Occipital lobe (tissue), 3 donors: ENCODE measurements at places on chromosomes 13 and 19.

DNA sequence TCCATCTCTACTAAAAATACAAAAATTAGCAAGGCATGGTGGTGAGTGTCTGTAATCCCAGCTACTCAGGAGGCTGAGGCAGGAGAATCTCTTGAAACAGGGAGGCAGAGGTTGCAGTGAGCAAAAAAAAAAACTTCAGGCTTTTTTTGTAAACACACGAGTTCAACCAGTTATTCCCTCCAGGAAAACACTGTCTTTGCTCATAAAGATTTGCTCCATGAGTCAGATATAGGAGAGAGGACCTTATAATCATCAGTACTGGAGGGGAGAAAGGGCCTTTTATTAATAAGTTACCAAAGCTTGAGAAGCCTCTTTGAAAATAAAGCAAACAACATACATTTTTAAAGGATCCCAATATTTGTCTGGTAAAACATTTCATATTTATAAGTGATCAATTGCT, 110.7 kb downstream of the EFNB2 start:
- DNase-seq = no peak

- no peak for DNase-seq
These were observed 2.4 kb downstream of the NR2F6 start for GRCh38 chr19:17243211-17243829.

GRCh38 chr13:99995104-99995588, 13.6 kb downstream of the ZIC2 start:
- no peak for DNase-seq

GRCh38 chr13:106464076-106464475, 71.4 kb downstream of the EFNB2 start:
- DNase-seq = no peak

DNA sequence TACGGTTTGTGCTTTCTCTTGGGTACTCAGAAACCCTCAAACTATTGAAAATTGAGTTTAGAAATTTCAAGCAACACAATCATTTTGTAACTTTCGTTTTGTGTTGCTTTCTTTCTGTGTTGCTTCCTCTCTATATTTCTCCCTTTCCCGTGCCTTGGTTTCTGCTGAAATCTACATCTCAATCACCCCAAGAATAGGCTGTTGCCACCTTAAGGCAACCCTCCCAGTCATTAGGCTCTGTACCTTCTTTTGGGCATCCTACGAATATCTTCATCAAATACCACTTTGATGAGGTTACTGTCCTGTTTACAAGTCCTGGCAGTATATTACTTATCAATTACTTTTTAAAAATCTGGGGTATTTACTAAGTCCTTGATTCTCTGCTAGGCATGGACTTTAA, 621.6 kb downstream of the GPC6 start:
- DNase-seq = no peak

DNA sequence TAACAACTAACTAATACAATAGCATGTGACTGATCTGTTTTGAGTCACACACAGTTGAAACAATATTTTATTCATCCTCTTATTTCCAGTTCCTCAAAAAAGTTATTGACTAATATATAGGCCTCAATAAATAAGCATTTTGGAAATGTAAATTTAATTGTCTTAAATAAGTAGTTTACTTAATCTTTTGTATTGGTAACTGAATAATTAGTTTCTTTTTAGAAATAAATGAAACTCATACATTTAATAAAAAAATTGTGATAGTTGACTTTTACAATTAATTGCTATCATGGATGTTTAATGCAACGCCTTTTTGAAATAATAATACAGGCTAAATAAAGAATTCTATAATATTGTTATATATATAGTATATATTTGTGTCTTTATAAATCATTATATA, 500.8 kb upstream of the PCDH20 start:
- no peak for DNase-seq

DNA sequence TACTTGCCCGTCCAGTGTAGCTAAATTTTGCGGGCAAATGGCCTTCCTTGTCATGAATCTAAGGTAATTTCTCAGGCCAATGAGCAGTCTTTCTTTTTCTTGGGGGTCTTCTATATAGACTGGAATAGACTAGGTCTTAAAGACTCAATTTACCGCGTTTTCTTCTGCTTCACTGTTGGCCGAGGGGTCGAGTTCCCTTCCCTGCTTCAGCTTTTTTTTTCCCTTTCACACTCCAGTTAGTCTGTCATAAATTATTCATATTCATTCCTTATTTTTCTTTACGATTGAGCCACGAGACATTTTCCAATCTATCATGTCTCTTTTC, 276 bp downstream of the ALG11 start:
- no peak for DNase-seq

GRCh38 chr13:98237331-98237730, 60.3 kb upstream of the RNF113B start:
- DNase-seq = no peak

- DNase-seq = no peak
These were observed 148.7 kb downstream of the ZNF536 start for GRCh38 chr19:30520735-30521479.

DNA sequence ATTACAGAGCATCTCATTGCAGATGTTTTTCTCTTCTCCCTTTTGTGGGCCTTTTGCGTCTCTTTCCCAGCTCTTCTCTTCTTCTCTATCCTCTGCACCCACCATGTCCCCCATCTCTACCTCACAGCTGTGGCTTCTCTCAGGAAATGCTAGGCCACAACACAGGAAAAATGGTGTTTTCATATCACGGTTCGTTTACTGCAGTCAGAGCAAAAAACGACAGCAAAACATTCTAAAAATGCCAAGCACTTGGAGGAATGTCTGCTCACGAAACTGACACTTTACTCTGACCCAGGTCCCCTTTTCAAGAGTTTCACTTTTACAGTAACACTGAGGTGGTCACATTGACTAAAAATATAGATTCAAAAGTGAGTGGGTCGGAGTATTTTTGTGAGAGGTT, 152.2 kb downstream of the DCT start:
- DNase-seq = no peak

DNA sequence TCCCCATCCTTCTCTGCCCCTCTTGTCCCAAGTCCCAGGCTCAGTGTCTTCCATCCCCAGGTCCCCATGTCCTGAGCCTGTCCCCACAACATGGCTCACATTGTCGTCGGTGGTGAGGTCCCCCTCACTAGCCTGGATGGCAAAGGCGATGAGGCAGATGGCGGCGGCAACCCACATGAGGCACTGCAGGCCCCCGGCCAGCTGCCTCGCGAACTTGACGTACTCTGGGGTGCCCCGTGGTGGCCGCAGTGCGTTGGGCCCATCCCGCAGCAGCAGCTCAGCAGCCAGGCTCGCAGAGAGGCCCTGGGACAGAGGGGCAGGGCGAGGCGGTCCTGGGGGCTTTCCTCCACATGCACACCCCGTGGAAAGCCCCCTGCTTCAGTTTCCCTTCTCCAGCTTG, 1.1 kb downstream of the ATP4A start:
- no peak for DNase-seq

- no peak for DNase-seq
These were observed 220.9 kb downstream of the RGCC start for GRCh38 chr13:41678249-41678648.

- DNase-seq = no peak
These were observed 13.4 kb upstream of the MTRF1 start for GRCh38 chr13:41276824-41277223.

- no peak for DNase-seq
These were observed at the start of gene LPAR2 for GRCh38 chr19:19627621-19628500. LPAR2 (minus strand) TSS chr19:19628220; CDS start chr19:19627275, 945 bp downstream.

GRCh38 chr13:43353631-43354030, 330.2 kb downstream of the DNAJC15 start:
- DNase-seq = no peak

- DNase-seq = no peak
These were observed 5.6 kb downstream of the ARGLU1 start for GRCh38 chr13:106562301-106562700.

DNA sequence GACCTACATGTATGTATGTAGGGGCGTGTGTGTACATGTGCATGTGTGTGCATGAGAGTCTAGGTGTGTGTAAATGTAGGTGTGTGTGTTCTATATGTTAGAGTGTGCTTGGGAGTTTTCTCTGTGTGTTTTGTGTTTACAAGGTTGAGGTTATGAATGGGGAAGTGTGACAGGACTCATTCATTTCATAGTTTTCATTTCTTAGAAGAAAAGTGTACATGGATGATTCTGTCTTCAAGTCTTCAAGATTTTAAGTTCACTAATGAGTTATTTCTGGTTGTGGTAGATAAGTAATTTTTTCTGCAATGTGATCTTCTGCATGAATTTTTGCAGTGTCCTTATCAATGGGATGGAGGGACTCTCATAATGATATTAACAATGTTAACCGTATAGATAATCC, 118.2 kb upstream of the SLC10A2 start:
- no peak for DNase-seq

- DNase-seq = no peak
These were observed 102.4 kb downstream of the ZNF486 start for GRCh38 chr19:20269461-20269860.

GRCh38 chr13:59885076-59885475, 278.7 kb downstream of the DIAPH3 start:
- DNase-seq = no peak

DNA sequence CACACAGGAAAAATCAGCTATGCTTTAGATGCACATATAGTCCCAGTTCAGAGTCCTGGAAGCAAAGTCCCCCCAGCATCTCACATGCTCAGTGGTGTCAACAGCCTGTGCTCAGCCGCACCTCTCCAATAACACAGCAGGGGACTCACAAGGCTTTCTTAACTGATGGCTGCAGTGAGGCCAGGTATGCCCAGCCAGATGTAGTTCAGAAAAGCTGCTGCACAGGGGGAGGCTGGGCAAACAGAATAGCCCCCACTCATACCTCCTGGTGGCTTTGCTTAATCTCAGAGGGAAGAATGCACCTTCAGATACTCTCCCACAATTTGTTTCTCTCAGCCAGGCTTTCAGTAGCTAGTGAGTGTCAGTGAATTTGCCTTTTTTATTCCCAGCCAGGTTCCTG, 33.4 kb downstream of the FAM124A start:
- no peak for DNase-seq

DNA sequence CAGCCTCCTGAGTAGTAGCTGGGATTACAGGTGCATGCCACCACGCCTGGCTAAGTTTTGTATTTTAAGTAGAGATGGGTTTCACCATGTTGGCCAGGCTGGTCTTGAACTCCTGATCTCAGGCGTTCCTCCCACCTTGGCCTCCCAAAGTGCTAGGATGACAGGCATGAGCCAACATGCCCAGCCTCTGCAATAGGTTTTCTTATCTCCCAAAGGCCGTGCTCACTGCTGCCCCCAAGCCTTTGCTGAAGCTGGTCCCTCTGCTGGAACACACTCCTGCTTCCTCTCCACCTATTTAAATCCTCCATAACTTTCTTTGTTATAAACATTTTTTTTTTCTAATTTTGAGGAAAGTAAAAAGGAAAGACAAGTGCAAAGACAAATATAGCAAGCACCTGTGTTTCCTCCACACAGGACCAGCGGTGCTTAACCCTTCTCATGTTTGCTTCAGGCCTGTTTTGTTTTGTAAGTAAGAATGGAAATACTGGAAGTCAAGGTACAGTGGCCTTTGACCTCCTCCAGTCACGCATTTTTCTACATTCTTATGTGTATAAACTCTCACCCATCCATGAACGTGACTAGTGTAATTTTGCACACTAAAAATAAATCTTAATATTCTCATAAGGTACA, 14.5 kb upstream of the TNFAIP8L1 start:
- no peak for DNase-seq

GRCh38 chr13:80342471-80343371, 1.8 kb upstream of the SPRY2 start:
- DNase-seq = peak; percentile 77

- DNase-seq = no peak
These were observed 6.3 kb downstream of the GPR180 start for GRCh38 chr13:94607939-94608338.

DNA sequence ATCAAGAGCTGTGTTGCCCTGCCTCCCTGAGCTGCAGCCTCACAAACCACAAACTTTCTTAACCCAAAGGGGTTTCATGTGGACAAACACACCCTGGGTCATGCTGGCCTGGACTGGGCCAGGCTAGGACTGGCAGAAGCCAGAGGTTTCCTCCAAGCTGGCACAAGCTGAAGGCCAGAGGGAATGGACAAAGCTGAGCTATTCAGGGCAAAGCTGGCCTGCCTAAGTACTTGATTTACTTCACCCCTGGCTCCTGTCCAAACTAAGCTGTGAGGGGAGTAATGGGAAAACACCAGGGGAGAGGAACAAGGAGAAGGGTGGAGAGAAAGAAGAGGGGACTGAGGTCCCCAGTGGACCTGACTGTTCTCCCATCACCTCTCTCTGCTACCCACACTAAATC, 6.2 kb downstream of the CPAMD8 start:
- no peak for DNase-seq

GRCh38 chr19:14683439-14683838, 6.4 kb upstream of the ZNF333 start:
- no peak for DNase-seq

DNA sequence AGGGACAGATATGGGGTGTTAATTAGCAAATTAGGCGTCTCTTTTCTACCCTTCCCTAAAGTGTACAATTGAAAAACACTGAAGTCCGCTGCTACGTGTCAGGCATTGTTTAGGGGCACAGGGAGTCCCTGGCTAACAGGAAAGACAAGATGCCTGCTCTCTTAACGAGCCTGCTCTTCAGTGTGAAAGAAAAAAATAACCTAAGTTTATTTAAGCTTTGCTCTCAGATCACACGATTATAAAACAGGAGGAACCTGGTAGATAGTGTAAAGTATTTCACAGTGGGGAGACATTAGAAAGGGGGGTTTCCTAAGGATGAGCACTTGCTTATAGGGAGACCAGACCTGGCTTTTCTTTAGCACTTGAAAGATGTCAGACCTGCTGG, 38.7 kb downstream of the IGFL2 start:
- no peak for DNase-seq

DNA sequence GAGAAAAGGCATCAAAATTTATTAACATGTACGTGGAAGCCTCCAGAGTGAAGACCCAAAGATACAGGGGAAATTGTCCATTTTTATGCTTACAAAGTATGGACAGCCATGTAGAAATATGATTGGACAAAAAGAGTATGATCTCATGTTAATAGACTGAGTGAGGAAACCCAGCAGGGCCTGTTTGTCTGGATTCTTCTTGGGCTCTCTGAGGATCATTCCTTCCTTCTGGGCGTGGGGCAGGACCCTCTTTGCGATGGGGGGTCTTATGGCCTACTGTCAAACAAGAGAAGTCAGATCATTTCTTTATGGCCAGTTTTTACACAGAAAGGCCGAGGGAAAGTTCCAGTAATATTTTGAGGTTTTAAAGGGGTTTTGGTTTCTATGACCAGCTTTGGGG, 110.8 kb downstream of the ESD start:
- no peak for DNase-seq

DNA sequence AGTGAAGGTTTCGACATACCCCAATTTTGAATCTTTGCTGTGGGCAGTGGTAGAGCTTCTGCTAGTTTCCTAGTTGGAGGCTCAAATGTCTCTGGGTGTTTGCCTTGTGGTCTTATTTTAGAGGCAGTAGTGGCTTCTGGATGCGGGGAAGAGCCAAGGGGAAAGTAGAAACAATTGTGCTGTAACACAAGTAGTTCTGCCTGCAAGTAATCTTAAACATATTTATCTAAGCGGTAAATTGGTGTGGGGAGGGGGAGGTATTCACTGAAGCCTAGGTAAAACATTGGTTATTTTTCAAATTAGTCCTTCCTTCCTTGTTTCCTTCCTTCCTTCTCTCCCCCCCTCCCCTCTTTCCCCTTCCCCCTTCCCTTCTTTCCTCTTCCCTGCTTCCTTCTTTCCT, at the start of gene PCDH20:
Gene PCDH20 (minus strand): TSS at position 101 of the 400 bp plus-strand sequence. CDS start 691 bp downstream, outside the sequence.
- DNase-seq = no peak
